Colonic mucosa (tissue), 4 donors: ENCODE measurements at places on chromosomes 5 and 9.

GRCh38 chr9:4615251-4615650 is 46.8 kb upstream of the PLPP6 start:
- DNase-seq, result no peak

- DNase-seq, result no peak
Observed at GRCh38 chr9:133536080-133536479, 1.6 kb downstream of the ADAMTSL2 start.

- DNase-seq, result no peak
Observed at GRCh38 chr9:6686396-6686795, 40.9 kb upstream of the GLDC start.

- no peak for DNase-seq
Observed at GRCh38 chr9:123654218-123654993, 275.5 kb downstream of the DENND1A start.

- DNase-seq, result no peak
Observed at GRCh38 chr5:110852053-110852452, 113.2 kb downstream of the SLC25A46 start.

- no peak for DNase-seq
Observed at GRCh38 chr9:124346347-124347163, 68.7 kb downstream of the PSMB7 start.

DNA sequence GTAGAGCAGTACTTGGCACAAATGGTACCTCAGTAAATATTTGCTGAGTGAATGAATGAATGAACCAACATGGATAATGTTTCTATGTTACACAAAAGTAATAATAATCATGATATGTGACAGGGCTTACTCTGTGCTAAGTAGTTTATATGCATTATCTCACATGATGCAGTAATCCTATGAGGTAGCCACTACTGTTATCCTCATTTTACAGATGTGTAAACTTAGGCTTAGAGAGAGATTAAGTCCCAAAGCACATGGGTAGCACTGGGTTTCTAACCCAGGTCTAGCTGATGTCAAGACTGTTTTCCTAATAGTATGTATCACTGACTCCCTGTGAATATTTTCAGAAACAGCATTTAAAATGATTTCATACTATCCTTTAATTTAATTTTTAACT is 44.1 kb upstream of the VDAC1 start:
- no peak for DNase-seq

DNA sequence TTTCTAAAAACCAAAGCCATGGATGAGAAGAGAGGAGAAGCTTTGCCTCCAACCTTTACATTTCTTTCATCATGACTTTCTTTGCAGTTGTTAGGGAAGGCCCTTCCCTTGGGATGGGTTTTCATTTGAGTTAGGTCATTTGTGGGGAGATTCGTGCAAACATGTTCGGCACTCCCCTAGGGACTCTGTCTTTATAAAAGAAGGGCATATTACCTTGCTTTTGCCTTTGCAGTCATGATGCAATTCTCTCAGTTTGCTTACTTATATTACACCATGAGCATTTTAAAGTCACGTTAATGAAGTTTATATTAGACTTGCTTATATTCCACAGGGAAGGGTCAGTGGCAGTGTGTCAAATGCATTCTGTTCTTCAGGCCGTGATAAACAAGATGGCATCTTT is 289.3 kb upstream of the WWC1 start:
- no peak for DNase-seq
